ENCODE measurements at places on chromosomes 12 and 14.

GRCh38 chr12:89861086-89861485 lies 152.4 kb upstream of the ATP2B1 start:
- DNase-seq: no peak

- DNase-seq: peak; percentile 32
Measured at GRCh38 chr12:3732901-3733300, 20.0 kb downstream of the CRACR2A start.

DNA sequence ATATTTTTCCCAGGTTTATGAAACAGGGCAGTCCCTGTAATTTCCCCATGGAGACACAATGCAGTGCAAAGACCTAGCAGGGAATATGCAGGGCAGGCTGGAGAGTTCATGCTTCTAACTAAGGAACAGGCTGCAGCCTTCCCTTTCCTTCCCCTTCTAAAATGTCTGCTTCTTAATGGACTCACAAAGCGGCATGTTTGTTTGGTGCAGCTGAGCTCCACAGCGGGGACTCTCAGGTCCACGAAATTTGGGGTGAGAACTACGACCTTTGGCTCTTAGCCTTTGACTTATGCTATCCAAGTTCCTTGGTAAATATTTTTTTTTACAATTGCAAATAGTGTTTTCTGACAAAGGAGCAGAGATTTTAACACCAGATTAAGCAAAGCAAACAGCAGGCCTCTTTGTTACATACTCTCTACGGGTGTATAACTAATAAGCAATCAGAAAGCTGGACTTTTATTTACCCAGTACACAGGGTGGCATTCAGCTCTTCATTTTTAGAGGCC lies 323.6 kb downstream of the ZFP36L1 start:
- no peak for DNase-seq

DNA sequence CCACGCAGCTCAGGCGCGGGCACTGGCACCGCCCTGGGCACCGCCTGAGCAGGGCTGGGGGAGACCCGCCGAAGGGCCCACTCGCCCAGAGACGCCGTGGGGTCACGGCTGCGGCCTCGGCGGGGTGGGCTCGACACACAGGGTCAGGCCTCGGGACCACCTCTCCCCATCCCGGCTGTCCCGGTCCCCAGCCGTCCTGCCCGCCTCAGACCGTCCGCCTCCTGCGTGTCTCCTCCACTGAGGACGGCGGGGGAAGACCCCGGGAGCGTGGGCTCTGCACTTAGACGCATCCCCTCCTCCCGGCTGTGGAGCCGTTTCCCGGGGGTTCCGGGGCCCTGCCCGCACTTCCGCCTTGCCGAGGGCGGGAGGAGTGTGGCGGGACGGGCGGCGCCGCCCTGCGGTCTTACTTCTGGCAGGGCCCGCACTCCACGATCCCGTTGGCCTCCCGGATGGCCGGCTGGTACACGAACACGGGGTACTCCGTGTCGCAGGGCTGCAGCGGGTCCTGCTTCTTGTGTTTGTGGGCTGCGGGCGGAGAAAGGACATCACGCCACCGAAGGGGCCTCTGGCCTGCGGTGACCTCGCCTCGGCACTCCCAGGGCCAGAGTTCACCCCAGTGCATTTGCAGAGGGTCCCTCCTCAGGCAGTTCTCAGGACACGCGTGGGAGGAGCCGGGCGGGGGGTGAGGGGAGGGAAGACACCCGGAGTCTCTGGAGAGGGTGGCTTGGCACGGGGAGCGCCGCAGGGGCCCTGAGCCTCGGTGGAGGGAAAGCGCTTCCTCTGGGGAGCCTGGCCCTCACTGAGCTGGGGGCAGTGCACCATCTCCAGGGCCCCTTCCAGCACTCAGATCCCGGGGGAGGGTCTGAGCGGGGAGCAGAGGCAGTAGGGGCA lies 23.1 kb upstream of the LRTM2 start:
- no peak for DNase-seq

- DNase-seq: no peak
Measured at GRCh38 chr14:79549515-79549914, 661.8 kb downstream of the DIO2 start.

DNA sequence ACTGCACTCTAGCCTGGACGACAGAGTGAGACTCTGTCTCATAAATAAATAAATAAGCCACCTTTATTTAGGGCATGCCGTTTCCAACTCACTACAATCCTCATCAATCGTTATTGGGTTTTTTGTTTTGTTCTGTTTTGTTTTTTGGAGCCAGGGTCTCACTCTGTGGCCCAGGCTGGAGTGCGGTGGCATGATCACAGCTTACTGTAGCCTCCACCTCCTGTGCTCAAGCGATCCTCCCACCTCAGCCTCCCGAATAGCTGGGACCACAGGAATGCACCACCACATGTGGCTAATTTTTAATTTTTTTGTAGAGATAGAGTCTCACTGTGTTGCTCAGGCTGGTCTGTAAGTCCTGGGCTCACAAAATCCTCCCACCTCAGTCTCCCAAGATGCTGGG lies 3.6 kb upstream of the ANAPC5 start:
- no peak for DNase-seq

- no peak for DNase-seq
Measured at GRCh38 chr14:89702876-89703200, 251.7 kb downstream of the EFCAB11 start.

DNA sequence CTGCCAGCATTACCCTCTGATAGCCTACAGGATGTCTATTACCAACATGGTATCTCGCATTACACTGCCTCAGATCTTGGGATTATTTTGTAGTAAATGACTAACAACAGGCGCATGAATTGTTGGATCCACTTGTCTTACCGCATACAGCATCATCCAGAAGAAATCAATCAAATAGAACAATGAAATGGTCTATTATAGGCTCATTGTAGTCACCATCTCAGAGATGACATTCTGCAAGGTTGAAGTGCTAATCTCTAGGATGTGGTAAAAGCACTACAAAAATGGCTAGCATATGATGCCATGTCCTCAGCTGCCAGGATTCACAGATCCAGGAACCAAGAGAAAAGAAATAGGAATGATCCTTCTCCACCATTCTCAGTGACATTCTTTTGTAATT lies 52.0 kb downstream of the WASHC3 start:
- peak; percentile 32 for DNase-seq

- DNase-seq: no peak
Measured at GRCh38 chr12:128818065-128819022, 5.4 kb downstream of the SLC15A4 start.
